SW 1271 (cell line): ENCODE measurements at places on chromosomes 2 and 18.

GRCh38 chr2:200449149-200449548 lies 60.7 kb downstream of the KCTD18 start:
- no peak for DNase-seq

GRCh38 chr18:34492652-34493051 lies 217.4 kb upstream of the DTNA start:
- DNase-seq: no peak

DNA sequence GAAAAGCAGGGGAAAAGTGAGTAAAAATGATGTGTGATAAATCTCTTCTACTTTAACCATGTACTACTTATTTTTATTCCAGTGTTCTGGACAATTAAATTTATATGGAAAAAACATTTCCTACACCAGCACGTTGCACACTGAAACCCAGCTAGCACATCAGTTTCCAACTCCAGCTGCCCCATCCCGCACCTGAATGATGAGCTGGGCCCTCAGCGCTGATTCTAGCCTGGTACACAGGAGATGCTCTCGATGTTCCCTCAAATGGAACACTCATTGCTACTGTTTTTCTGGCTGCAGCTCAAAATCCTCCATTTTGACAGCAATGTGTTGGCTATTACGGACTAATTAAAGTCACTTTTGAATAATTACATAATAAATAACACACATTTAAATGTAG lies 783.1 kb upstream of the FSHR start:
- DNase-seq: no peak

GRCh38 chr2:12318427-12319057 lies 398.2 kb upstream of the TRIB2 start:
- no peak for DNase-seq
